GM18507 (cell line): ENCODE measurements at places on chromosomes 11 and 22.

GRCh38 chr11:34251589-34251980 lies 106.2 kb downstream of the ABTB2 start:
- no peak for DNase-seq

DNA sequence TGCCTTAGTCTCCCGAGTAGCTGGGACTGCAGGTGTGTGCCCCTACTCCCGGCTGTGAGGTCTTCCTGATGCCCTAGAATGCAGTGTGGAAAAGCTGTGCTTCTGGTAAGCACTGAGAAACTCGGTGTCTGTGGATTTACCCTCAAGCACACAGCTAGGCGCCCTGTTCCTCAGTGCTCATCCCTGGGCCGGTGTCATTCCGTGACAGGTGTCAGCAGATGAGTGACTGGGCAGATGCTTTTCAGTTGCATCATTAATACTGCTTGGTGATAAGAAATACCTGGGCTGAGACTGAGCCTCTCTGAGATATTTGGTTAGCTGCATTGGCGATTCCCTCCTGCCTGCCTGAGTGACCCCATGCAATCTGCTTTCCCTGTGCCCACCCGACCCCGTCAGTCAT lies 21.8 kb downstream of the FAM118A start:
- DNase-seq = no peak

- DNase-seq = no peak
Measured at GRCh38 chr11:15677181-15677580, 562.5 kb downstream of the INSC start.

DNA sequence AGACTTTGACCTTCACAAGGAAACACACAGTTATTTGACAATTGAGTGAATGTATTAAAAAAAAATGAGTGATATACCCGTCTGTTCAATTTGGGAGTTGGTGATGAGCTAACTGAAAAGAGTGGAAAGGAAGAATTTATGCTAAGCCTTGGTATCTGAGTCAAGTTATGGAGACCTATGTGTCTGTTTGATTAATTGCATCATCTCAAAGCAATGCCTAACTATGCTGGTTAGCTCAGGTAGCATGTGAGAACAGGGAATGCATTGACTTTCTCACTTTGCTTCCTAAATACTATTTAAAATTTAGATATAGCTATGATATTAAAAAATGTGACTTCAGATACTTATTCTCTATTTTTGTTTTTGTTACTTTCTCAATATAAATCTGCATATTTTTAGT lies 110.5 kb downstream of the DDX10 start:
- DNase-seq = no peak

GRCh38 chr11:58658623-58659022 lies 36.2 kb downstream of the CNTF start:
- DNase-seq = no peak

DNA sequence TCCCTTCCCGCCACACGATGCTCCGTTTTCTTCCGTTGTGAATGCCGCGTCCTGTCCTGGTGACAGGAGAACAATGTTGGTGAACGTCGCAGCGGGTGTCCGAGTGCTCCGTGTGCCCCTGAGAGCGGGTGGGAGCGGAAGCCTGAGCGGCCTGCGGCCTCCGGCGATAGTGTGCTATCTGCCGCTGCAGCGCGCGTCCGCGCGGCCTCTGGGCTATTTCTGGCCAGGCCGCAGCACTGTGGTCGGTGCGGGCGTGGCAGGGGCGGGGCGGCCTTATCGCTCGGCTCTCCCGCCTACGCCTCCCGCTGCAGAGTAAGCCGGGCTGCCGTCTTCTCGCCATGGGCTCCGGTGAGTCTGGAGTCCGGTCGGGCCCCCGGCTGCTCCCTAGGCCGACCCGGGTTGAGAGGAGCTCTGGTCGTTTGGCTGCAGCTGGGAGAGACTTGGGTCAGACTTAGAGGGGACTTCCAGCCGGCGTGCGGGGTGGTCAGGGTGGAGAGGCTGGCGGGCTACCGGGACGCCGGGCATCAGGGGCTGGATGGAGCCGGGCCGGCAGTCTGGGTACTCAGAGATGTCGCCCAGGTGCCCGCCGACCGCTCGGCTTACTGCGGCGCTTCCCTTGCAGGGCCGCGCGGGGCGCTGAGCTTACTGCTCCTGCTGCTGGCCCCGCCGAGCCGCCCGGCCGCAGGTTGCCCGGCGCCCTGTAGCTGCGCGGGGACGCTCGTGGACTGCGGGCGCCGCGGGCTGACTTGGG lies at the start of gene GP1BB:
TSS of gene GP1BB (plus strand) at position 308 of the 751 bp plus-strand sequence. CDS start at position 339, 31 bp downstream.
- DNase-seq = no peak
